ENCODE measurements at places on chromosomes 5 and 9.

DNA sequence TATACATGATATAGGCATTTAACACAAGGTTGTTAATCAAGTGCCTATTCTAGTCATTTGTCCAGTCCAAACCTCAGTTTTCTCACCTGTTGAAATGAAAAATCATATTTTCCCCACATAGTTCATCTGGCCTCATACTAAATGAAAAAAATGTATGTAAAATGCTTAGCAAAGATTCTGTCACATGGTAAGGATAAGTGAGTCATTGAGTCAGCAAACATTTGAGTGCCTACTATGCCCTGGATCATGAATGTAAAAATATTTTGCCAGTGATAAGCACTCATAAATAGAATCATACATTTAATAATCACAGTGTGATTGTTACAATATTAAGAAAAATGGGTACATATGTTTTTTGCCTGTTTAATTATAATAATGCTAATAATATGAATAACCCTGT, 181.2 kb upstream of the PAPPA start:
- DNase-seq: no peak

GRCh38 chr9:129480745-129481144, 140.2 kb downstream of the C9orf50 start:
- no peak for DNase-seq

DNA sequence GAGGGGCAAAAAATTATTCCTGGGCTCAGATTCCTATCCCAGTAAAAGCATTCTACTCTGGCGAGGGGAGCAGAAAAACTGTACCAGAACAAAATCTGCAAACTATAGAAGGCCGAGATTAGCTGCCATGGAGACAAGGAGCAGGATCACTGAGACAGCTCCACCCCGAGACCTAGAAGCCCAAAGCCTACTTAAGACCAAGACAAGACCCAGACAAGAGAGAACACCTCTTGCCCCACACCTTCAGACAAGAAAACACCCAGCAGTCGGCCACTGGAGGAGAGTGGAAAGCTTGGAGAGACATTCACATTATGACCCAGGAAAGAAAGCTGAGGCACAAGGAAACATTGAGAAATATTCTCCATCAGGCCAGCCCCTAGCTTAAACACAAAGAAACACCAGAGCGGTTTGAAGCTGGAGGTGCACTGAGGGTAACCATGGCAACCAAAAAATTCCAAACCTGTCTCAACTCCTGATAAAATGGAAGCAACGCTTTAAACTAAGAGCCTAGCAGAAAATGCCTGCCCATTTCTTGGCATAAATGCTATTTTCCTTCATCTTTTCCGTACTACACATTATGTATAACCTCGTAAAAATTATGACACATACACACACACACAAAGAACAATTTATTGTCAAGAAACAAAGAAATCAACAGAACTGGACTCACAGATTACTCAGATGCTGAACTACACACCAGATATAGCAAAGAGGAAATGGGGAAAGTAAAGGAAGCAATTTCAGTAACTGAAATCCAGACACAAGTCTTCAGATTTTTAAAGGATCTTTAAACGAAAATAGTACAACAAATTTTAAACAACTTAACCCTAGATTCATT, 53.8 kb upstream of the FTMT start:
- no peak for DNase-seq

GRCh38 chr9:131776473-131776872, 36.6 kb upstream of the RAPGEF1 start:
- DNase-seq: peak; percentile 48

DNA sequence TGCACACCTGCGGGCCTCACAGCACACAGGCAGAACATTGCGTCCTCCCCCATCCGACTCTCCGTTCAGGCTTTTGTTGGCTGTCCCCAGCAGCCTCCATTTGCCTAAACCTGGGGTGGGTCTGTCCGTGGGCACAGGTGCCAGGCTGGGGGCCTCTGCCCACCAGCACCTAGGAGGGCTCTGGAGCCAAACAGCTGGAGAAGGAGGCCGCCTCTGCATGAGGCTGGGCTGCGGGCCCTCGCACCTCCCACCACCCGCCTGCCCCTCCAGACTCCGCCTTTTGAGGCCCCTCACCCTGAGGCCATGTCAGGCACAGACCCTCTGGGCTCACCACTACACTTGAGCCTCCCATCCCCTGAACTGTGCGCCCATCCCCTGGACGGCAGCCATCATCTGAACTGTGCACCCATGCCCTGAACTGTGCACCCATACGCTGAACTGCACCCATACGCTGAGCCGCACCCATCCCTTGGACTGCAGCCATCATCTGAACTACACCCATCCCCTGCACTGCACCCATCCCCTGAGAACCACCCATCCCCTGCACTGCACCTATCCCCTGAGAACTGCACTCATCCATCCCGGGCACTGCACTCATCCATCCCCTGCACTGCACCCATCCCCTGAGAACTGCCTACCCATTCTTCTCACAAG, 98.0 kb upstream of the OTULINL start:
- DNase-seq: no peak

DNA sequence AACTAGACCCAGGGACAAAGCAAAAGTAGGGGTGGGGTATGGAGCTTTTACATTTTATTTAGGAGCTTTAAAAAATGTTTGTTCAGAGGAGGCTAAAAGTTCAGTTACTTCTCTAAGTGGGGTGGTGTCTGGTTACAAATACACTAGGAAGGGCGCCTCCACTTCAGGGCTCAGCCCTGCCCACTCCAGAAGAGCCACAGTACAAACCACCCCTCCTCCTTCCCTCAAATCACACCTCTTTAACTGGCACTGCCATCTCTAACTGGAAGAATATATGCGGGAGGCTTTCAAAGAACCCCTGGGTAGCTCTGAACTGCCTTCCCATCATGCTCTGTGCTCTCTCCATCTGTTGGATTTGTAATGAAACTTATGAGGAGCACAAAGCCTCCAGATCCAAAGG, 98.8 kb upstream of the NFIB start:
- no peak for DNase-seq

GRCh38 chr5:113062869-113063508, 86.4 kb downstream of the DCP2 start:
- DNase-seq: no peak

GRCh38 chr5:11251247-11251646, 490.2 kb upstream of the DAP start:
- no peak for DNase-seq

GRCh38 chr9:88529496-88529895, 5.5 kb upstream of the NXNL2 start:
- DNase-seq: no peak

DNA sequence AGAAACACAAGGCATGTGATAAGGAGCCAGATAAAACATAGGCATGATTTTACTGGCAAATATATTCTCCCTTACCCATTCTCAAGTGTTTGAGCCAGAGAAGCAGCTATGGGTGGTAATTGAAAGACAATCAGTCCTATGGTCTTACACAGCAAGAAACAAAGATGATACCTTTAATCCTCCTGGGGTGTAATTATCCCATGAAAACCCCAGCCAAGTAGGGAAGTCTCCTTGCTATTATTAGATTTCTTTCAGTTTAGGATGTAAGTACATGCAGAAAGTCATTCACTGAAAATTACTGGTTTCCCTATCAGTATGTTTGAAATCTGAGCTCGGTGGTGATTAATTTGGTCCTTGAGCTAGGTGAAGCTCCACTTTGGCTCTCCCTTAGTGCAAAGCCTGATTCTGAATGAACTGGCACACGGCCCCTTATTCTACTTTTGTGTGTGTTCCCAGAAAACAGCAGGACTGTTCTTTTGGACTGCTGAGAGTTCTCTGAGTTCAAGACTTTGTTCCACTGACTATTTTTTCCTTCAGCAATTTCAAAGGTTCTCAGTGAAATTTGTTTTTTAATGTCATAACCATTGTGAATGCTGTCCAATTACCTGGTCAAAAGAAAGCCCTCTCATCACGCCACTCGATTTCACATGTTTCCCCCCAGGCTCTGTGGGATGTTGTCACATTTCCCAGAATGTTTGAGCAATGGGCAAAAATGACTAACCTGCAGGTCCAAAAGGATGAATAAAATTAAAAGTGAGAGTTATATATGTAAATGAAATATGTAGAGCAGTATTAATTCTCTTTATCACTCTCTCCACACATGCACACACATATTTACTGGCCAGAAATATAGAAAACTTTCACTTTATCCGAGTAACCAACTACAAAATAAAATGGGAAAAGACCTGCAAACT, 343.0 kb downstream of the RAB3C start:
- no peak for DNase-seq

- no peak for DNase-seq
These were observed 28.5 kb upstream of the AKNA start for GRCh38 chr9:114416290-114416689.

GRCh38 chr9:86925686-86926085, 21.6 kb downstream of the GAS1 start:
- no peak for DNase-seq

DNA sequence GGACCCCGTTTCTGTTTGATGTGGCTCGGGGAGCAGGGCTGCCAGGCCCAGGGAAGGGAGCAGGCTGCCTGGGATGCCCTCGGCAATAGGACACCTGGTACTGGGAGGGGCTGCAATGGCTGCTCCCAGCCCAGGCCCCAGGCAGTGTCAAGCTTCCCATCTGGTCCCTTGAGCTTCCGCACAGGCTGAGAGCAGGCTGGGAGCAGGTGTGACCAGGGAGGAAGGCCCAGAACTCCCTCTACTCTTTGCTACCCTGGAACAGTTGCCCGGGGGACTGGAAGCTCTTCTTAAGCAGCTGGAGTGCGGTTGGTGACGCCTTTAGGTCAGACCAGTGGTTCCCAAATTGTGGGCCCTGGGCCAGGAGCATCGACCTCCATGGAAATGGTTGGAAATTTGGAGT, 186.9 kb downstream of the GADD45G start:
- no peak for DNase-seq

GRCh38 chr5:88659529-88660263, 223.3 kb downstream of the MEF2C start:
- no peak for DNase-seq

GRCh38 chr9:123637606-123637944, 281.6 kb downstream of the CRB2 start:
- DNase-seq: no peak

GRCh38 chr5:82111191-82111590, 139.4 kb downstream of the ATG10 start:
- no peak for DNase-seq

DNA sequence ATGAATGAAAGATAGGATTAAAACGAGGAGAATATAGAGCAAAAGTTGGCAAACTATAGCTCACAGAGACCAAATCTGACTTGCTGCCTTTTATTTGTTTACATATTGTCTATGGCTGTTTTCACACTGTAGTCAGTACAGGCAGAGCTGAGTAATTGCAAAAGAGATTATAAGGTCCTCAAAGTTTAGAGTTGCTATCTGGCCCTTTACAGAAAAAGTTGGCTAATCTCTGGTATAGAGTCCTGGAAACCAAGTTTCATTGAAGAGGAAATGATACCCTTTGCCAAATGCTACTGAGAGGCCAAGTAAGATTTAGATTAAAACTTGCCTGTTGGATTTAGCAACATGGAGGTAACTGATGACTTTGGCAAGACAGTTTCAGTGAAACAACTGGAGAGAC, 36.0 kb downstream of the LYRM7 start:
- DNase-seq: no peak

DNA sequence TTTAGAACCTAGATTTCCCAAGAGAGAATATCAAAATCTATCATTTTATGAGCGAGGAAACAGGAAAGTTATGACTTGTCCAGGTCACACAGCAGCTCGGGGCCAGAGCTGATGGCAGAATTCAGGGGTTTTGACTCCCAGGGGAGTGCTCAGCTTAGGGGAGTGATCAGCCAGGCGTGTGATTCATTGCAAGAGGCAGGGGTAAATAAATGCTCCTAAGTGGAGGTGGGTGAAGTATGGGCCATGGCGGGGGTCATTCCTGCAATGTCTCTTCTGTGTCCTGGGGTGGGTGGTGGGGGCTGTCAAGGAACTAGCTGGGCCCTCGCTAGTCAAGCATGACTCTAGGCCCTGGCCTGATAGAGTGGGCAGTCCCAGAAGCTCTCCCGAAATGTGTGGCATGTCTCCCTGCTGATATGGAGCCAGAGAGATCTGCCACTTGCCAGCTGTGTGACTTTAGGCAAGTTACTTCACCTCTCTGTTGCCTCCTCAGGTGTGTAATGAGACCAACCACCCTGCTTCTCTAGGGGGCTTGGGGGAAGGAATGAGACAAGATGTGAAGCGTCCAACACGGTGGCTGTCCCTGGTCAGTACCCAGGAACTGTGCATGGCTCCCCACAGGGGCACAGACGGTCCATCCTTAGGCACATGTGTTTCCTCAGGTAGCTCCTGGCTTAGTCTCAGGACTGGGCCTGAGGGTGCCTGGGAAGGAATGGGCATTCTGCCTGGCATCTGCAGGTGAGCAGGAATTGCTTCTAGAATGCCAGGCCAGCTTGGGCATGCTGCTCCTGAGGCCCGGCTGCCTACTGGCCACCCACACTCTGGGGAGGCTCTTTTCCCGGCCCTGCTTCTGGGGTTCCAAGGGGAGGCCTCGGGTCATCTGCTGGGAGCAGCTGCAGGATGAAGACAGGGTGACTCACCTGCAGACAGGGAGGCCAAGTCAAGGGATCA, 36.5 kb upstream of the SH3PXD2B start:
- no peak for DNase-seq

- DNase-seq: peak; percentile 72
These were observed at the start of gene PCDHGA11 for GRCh38 chr5:141420855-141421488. Gene PCDHGA11 (plus strand): TSS chr5:141421051. CDS start chr5:141421228, 177 bp downstream.

Measured in GM20000 (cell line).